T-helper 1 cell (primary cell): ENCODE measurements at places on chromosomes 16 and 17.

DNA sequence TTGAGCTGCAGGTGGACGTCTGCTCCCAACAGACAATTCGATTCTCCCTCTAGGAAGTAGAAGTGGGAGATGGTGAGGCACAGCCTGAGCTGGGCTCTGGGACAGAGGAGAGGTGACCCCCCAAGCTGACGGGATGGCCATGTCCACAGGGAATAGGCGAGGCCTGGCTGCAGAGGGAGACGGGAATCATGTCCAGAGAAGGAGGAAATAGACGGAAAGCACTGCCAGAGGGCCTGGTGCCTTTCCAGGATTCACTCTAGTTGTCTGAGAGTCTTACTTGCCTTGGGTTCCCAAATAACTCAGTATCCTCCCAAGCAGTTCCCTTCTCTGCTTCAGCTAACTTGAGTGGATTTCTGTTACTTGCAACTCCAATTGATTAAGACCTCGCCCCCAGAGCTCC lies 4.3 kb upstream of the CRISPLD2 start:
- no peak for DNase-seq

GRCh38 chr17:69320210-69320907 lies 6.6 kb downstream of the ABCA5 start:
- no peak for DNase-seq

DNA sequence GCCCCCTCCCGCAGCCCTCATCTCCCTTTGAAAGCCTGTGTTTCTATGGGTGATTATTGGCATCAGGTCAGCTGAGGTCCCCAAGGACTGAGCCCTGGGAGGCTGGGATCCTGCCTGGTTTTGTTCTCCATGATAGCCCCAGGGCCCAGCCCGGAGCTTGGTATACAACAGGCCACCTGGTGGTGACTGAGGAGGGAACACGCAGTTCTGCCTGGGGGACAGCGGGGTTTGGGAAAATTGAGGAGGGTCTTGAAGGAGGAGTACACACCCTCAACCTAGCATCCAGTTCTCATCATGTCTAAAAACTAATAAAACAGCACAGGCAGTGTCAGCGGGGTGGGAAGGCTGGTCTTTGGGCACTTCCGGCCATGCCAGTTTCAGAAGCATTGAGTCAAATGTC lies 335.1 kb downstream of the CPPED1 start:
- DNase-seq, result no peak

DNA sequence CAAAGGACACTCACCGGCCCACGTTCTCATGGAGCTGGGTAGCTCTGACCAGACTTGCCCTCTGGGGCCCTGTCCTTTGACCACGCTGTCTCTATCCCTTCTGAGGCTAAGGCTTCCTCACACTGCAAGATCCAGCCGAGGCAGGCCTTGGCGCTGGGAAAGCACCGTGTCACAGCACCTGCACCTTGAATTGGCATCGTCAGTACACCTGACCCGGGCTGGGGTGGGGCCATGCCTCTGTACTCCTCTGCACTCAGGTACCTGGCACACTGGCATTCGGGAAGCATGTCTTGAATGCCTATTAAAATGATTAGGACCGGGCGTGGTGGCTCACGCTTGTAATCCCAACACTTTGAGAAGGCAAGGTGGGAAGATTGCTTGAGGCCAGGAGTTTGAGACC lies 6.0 kb downstream of the TBC1D24 start:
- DNase-seq, result no peak
